Activated CD4-positive, alpha-beta T cell treated with anti-CD3 and anti-CD28 coated beads for 4 hours (primary cell): ENCODE measurements at places on chromosomes 1 and 21.
A peak's percentile ranks its signal among the peaks of the same experiment; 100 is the strongest.

- DNase-seq = peak; percentile 74
Observed at GRCh38 chr1:1250786-1251284, 4.3 kb upstream of the C1QTNF12 start.

DNA sequence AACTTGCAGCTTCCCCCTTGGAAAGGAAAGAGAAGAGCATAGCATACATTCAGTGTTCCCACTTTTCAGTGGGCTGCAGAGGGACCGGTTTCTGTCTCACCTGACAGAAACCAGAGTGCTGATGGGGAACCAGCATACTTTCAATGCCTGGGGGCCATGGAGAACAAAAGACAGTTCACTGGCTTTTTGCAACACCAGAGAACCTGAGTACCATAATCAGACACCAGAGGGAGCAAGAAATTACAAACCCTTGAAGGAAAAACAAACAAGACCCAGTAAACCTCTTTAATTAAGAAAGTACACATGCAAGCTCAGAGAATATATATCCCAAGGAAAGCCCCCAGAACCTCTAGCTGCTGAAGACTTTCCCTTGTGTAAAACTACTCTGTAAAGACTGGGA lies 51.1 kb downstream of the CSMD2 start:
- no peak for DNase-seq

GRCh38 chr1:22636353-22636752 lies at the start of gene C1QA:
Gene C1QA (plus strand): TSS chr1:22636628. CDS start chr1:22637617, 989 bp downstream.
- DNase-seq = no peak

DNA sequence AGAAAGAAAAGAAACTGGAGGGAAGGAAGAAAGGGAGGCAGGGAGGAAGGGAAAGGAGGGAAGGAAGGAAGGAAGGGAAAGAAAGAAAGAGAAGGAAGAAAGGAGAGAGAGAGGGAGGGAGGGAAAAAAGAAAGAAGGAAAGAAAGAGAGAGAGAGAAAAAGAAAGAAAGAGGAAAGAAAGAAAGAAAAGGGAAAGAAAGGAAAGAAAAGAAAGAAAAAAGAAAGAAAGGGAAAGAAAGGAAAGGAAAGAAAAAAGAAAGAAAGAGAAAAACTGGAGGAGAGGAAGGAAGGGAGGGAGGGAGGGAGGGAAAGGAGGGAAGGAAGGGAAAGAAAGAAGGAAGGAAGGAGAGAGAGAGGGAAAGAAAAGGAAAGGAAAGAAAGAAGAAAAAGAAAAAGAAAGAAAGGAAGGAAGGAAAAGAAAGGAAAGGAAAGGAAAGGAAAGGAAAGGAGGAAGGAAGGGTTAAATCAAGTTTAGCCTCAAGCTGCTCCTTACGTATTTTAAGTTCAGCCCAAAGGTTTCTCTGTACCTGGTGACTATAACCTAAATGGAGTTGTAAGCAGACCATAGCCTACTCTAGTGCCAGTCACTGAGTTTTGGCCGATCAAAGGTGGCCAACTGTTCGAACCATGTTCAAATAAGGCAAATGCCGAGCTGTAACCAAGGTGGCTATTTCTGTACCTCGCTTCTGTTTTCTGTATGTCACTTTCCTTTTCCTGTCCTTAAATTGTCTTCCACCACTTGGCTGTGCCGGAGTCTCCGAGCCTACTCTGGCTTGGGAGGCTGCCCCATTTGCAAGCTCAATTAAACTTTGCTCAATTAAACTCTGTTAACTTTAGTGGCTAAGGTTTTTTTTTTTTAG lies 37.8 kb upstream of the TMPRSS2 start:
- no peak for DNase-seq

GRCh38 chr1:82934074-82934473 lies 1064.9 kb downstream of the TTLL7 start:
- no peak for DNase-seq

DNA sequence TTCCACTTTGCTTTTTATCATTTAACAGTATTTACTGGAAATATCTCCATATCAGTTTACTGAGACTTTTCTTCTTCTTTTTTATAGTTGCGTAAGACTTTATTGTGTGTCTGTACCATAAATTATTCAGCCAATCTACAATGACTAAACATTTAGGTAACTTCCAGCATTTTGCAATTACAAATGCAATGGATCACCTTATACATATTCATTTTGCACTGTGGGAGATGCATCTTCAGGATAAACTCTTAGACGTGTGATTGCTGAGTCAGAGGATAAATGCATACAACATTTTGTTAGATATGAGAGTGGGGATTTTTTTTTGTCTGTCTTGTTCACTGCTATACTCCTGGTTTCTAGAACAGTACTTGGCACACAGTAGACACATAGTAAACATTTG lies 95.7 kb upstream of the GCLM start:
- DNase-seq = no peak

- peak; percentile 49 for DNase-seq
Observed at GRCh38 chr1:197774466-197775281, 606 bp downstream of the DENND1B start.

GRCh38 chr1:223843934-223844786 lies 1.6 kb downstream of the TP53BP2 start:
- DNase-seq = no peak

- no peak for DNase-seq
Observed at GRCh38 chr1:183810756-183811544, 6.0 kb downstream of the RGL1 start.

DNA sequence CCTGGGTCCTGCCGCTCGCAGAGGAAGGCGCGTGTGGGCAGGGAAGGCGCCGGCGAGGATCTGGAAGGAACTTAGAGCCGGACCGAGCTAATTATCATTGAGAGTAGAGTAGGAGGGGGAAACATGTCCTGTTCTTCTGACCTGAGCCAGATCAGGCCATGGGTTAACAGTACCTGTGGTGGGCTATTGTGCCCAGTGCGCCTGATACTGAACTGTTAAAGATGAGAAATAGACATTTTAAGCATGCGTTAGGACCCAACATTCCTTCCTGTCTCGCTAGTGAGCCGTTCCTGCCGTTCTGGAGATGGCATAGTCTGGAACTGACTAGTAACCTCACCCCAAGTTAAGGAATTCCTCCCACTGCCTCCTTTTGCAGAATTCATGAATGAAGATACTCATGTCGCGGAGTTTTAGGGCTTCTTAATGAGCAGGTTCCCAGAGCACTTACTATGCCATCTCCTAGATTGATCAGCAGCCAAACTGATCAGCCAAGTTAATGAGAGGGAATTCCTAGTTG lies 870 bp downstream of the STRIP1 start:
- no peak for DNase-seq

- DNase-seq = no peak
Observed at GRCh38 chr1:205260948-205261732, 33.4 kb downstream of the TMCC2 start.

GRCh38 chr1:230578616-230579015 lies 63.7 kb upstream of the COG2 start:
- no peak for DNase-seq

- no peak for DNase-seq
Observed at GRCh38 chr1:207988326-207989165, 77.6 kb upstream of the CD34 start.

GRCh38 chr1:67908250-67908936 lies 75.1 kb upstream of the GNG12 start:
- DNase-seq = no peak

GRCh38 chr1:154328318-154329151 lies 3.2 kb downstream of the ATP8B2 start:
- DNase-seq = peak; percentile 88

DNA sequence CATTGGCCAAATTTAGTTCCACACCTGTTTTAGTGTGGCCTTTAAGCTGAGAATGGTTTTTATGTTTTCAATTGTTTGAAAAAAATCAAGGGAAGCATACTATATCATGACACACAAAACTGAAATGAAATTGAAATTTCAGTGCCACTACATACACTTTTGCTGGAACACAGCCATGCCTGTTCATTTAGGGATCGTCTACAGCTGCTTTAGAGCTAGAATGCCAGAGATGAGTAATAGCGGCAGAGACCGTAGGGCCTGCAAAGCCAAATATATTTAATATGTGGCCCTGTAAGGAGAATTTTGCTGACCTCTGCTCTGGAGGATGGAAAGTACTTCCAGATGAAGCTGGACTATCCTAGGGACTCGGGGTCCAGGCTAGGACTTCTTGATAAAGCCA lies 62.5 kb upstream of the LYST start:
- DNase-seq = no peak

- DNase-seq = no peak
Observed at GRCh38 chr1:218431476-218431875, 86.3 kb downstream of the TGFB2 start.

DNA sequence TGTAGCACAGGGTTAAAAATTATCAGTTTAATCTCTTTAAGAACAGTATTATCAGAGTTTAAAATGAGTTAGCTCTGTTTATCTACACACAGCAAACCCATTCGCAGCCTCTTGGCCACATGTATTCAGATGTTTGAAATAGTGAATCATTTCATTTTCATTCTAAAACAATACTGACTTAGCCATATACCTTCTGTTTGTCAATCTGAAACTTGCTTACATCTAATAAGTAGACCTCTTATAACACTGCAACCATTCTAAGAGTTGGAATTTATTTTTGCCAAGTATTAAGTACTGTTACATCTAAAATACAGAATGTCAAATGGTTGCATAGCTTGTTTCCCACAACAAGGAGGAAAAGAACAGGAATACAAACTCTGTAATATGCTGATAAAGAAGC lies 25.4 kb downstream of the ANGEL2 start:
- no peak for DNase-seq

GRCh38 chr1:66197120-66197519 lies 336.8 kb upstream of the SGIP1 start:
- no peak for DNase-seq

DNA sequence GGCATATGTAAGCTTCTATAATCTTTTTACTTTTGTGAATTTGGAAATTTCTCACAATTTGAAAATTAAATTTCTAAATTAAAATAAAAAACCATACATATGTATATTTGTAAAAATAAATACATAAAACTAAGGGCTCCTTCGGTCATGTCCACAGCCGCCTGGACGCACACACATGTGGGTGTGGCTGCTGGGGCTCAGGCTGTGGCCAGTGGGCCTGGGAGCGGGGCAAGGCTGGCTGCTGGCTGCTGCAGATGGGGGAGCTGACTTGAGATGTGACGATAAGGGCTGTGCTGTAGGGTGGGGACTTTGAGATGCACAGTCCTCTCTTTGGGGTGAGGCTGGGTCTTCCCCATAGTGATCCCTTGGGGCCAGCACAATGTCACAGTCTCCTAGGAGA lies 4.8 kb downstream of the RER1 start:
- DNase-seq = no peak

DNA sequence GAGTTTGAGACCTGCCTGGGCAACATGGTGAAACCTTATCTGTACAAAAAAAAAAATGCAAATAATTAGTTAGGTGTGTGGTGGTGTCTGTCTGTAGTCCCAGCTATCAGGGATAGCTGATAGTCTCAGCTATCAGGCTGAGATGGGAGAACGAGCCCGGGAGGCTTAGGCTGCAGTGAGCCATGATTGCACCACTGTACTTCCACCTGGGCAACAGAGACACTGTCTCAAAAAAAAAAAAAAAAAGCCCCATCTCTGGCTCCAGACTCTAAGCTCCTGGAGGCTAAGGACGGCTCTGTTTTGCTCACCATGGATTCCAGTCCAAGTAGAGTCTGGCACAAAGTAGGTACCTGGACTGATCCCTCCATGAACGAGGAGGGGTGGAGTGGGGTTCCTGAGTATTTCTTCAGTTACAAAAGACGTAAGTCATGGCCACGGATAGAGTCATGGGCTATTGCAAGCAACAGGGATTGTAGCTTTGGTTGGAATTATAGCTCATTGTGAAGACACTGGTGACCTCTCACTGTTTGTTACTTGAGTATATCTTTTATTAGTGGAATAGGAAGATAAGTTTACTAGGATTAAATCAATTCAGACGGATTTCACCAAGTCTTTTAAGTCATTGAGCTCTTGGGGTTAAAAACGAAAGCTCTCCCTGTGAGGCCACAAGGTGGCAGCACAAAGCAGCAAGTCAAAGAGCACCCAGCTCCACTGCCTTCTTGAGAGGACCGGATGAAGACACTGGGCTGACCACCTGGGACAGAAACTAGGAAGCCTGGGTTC lies 35.6 kb upstream of the TMEM61 start:
- peak; percentile 39 for DNase-seq

GRCh38 chr1:221634606-221635005 lies 107.3 kb downstream of the DUSP10 start:
- no peak for DNase-seq

- DNase-seq = no peak
Observed at GRCh38 chr21:26451081-26451740, 121.9 kb downstream of the CYYR1 start.

DNA sequence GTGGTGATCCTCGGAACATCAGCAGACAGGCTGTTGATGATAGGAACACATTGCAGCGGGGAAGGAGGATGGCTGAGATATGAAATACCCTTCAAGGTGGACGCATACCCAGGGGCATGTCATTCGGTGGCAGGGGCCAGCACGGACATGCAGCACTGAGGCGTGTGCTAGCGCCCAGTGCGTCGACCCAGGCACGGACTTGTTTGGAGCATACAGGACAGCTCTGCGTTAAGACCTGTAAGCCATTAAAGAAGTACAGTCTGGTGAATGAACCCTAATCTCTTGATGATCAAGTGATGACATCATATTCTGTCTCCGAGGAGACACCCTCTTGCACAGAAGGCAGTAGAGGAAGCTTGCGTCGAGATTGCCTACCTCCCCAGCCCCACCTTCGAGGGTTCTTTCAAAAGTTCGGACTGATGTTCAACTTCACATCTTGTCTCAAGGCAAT lies 63.6 kb upstream of the KIF26B start:
- no peak for DNase-seq

DNA sequence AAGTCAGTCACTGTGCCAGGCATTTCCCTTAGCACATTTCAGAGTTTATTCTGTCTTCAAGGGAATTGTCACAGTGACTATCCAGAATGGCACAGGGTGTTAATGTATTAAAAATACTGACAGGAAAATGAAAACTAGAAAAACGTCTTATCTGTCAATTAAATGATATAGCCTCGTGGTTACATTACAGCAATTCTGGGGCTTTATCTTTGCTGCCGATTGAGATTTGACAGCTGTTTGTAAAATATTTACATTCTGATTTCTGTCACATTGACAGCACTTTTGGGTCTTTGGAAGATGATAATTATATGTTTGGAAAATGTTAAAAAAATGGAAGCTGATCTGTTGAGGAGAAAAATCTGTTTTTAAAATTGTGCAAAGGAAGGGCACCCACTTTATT lies 250.0 kb downstream of the CHRM3 start:
- DNase-seq = no peak

GRCh38 chr1:182113879-182114626 lies 52.5 kb upstream of the ZNF648 start:
- DNase-seq = no peak
